ENCODE measurements at places on chromosomes 4 and X.

DNA sequence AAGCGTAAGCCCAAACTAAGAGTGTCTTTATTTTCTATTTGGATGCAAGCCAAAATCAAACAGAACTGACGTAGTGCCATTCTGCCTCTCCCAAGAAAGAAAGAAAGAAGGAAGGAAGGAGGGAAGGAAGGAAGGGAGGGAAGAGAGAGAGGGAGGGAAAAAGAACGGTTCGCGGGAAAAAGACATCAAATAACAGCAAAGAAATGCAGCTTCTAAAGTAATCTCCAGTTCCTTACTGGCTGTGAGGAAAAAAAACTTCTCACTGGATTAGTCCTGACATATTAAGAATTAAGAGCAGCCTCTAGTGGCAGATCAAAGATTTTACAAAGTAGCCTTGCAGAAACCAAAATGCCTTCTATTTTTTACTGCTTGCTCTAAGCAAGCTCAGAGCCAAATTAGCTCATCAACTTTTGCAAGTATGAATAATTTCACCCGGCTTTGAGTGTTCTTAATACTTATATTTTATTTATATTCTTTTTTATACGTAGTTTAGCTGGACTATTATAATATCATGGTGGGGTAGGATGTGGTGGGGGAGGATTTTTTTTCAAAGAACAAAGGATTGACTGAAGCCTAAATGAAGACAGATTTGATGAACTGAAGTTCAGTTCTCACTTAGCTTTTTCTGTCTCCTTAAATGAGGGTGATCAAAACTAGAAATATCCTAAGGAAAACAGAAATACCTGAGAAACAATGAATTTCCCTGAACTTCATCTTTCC, 36.6 kb downstream of the PITX2 start:
- DNase-seq, result peak; percentile 31

DNA sequence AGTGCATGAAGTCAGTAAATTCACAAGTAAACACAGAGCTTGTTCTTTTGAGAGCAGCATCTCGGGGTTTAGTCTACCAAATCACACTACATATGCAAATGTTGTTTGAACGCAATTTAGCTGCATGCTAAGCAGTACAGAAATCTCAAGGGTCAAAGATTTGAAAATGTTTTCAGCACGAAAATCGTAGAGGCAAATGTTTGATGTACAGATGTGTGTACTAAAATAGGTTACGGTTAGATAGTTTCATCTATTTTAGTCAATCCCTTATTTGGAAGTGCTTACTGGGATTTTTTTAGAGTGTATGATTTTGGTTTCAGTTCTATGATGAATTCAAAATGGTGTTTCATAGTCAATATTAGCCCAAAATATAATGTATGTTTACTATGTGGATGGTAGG, 1928.2 kb upstream of the TENM3 start:
- no peak for DNase-seq

- DNase-seq, result no peak
Observed at GRCh38 chrX:48913605-48914366, 2.3 kb upstream of the SLC35A2 start.

- DNase-seq, result no peak
Observed at GRCh38 chrX:150058728-150059127, 120.4 kb upstream of the EOLA2 start.

GRCh38 chrX:29542152-29542551, 673.2 kb upstream of the MAGEB2 start:
- DNase-seq, result no peak

GRCh38 chr4:139763672-139764071, 98.1 kb downstream of the MGST2 start:
- no peak for DNase-seq

- no peak for DNase-seq
Observed at GRCh38 chr4:138185859-138186645, 56.1 kb downstream of the SLC7A11 start.

DNA sequence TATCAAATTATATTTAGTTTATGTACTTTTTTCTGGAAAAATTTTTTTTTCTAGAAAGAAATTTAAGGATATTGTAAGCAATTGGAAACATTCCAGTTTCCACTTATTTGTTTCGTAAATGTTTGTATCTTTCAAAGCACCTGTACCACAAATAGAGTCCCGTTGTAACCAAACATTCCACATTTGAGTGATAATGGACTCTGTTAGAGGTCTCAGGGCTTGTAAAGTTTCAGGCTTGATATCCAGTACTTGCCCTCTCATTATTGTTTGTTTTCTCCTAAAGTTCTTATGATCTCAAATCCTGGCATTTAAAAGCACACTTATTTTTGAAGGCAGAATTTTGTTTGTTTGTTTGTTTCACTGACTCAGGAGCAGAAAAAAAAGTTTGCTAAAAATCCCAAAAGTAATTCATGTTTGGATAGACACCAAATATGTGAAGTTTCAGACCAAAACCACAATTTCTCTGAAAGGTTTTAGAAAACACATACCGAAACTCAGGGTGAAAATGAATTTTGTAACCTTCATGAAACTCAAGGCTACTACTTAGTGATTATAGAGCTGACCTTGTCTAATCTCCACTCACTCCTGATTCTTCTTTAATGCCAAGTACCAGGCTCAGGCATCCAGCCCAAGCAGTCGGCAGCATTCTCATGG, 5.7 kb upstream of the TMEM192 start:
- no peak for DNase-seq

DNA sequence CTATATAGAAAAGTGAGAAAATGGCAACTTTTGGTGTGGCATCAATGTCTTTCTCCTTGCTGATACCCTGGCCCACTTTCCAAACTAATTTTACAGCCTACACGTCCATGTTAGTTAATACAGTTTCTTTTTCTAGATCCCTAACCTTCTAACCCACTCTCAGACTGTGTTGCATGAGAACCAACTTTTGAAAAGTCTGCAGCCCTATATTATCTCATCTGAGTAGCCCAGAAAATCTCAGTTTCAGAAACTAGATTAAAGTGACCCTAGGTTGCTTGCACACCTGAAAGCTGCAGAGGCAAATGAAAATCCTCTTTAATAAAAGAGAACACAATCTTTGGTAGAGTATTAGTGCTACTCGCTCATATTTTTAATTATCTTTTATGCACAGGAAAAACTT, 371.6 kb upstream of the EMCN start:
- no peak for DNase-seq

GRCh38 chr4:79175716-79176115, 150.1 kb downstream of the NAA11 start:
- peak; percentile 40 for DNase-seq

DNA sequence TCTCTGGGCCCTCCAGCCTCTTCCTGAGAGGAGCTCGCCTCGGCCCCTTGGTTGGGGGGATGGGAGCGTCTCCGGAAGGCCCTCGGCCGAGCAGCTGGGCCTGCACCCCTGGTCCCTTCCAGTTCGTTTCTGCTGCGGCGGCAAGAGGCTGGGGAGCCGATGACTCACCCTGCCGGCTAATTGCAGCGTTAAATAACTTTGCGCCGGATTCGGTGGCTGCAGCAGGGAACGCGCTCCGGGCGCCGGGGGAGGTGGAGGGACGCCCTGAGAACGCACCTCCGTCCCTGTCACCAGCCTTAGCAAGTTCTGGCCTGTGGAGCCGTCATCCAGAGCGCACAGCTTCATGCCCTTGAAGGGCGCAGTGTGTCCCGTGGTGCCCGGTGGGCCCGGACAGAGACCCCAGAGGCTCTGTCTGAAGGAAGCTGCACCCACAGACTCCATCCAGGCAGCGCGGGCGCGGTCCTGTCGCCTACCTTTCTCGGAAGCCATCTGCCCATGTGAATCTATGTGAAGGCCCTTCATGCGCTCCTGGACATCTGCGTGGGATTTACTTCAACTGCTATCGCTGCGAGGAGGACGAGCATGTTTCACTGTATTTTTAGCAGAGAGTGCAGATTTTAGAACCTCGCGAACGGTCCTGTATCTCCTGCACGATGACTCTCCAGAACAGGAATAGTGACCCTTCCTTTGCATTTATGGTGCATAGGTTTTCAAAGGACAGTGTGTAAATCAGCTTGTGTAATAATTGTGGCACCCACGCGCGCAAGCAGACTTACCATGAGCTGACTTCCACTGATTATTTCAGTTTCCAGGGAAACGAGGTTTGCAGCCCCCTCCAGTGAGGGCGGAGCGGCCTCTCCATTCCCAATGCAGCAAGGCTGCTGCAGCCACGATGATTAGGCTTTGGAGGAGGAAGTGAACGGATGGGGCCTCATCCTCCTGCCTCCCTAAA, 1.7 kb upstream of the TMEM271 start:
- DNase-seq, result no peak

DNA sequence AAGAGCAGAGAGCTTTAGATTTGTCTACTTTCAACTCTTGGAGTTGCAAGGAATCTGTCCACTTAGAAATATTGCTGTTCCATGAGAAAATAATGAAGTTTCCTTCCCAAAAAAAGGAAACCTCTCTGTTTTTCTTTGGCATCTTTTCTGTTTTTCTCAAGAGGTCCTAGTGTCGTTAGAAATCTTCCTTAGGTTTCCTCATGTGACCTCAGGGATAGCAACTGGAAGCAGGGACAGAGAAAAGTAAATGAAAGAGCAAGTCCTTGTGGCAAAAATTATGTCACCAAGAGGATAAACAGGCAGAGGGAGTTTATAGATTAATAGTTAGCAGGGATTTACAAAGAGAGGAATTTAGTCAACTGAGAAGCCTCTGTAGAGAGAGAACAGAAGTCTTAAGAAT, 478.4 kb upstream of the ADGRL3 start:
- DNase-seq, result no peak

GRCh38 chr4:87966095-87966496, 9.4 kb upstream of the SPP1 start:
- no peak for DNase-seq

GRCh38 chr4:182540496-182540895, 297.3 kb downstream of the TENM3 start:
- DNase-seq, result no peak

GRCh38 chrX:43333543-43333942, 322.6 kb upstream of the MAOA start:
- DNase-seq, result no peak
